ENCODE measurements at places on chromosomes 12 and 14.

DNA sequence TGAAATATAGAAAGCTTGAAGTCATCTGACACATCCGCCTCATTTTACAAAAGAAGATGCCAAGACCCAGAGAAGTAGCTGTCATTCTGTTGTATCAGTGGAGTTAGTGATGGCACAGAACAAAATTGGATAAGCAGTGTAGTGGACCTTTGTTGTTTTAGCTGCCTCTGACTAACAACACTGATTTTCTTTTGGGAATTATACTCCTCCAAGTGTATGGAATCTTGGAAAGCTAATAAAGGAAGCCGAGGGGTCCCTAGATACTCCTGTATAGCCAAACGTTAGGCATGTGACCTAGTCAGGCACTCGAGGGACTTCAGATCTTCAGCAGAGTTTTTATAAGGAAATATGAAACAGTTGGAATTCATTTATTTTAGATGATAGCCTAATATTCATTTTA is 94.5 kb downstream of the OTOGL start:
- H3K27me3 ChIP-seq, result no peaks in the 10 kb centered on the region
- H3K4me1 ChIP-seq, result no peaks in the 10 kb centered on the region
- no peak overlapping the region for H3K27ac ChIP-seq

- no peak overlapping the region for H3K4me3 ChIP-seq
- H3K27ac ChIP-seq, result no peak overlapping the region
- H3K27me3 ChIP-seq, result no peaks in the 10 kb centered on the region
- H3K36me3 ChIP-seq, result no peaks in the 10 kb centered on the region
- DNase-seq, result no peak
Observed at GRCh38 chr14:70380824-70381223, 21.3 kb upstream of the COX16 start.

GRCh38 chr12:125890366-125890905 is 825.2 kb downstream of the AACS start:
- H3K27ac ChIP-seq, result no peak overlapping the region
- H3K4me3 ChIP-seq, result no peak overlapping the region
- H3K4me1 ChIP-seq, result no peaks in the 10 kb centered on the region
- no peaks in the 10 kb centered on the region for H3K36me3 ChIP-seq

GRCh38 chr12:123119808-123120207 is 31.1 kb downstream of the PITPNM2 start:
- H3K27ac ChIP-seq, result no peak overlapping the region
- DNase-seq, result no peak
- H3K4me3 ChIP-seq, result no peak overlapping the region

GRCh38 chr12:52633383-52633782 is 15.0 kb upstream of the KRT73 start:
- H3K4me1 ChIP-seq, result peaks cover 33% of the 10 kb centered on the region
- no peaks in the 10 kb centered on the region for H3K36me3 ChIP-seq
- H3K4me3 ChIP-seq, result no peak overlapping the region
- no peak overlapping the region for H3K27ac ChIP-seq
- no peaks in the 10 kb centered on the region for H3K27me3 ChIP-seq

DNA sequence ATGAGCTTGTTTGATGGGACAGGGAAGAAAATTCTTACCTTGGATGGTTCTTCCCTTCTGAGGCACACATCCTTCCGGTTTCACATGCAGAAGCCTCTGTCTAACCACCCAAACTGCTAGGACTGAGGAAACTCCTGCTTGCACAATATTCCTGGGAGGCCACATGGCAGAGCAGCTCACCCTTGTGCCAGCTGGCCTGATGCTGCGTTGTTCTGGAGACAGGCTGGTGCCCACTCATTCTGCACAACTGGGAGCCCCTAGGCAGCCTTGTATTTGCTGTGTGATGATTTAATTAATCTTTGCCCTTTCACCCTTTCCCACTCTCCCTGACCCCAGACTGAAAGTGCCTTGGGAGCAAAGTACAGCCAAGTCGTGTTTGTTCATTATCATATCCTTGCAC is 130.8 kb downstream of the RTN1 start:
- no peaks in the 10 kb centered on the region for H3K4me1 ChIP-seq
- no peaks in the 10 kb centered on the region for H3K36me3 ChIP-seq
- H3K27ac ChIP-seq, result no peak overlapping the region
- no peak for DNase-seq
- no peaks in the 10 kb centered on the region for H3K27me3 ChIP-seq

- no peak overlapping the region for H3K27ac ChIP-seq
- peaks cover 5% of the 10 kb centered on the region for H3K4me1 ChIP-seq
- H3K27me3 ChIP-seq, result peaks cover 8% of the 10 kb centered on the region
- no peak for DNase-seq
- no peaks in the 10 kb centered on the region for H3K36me3 ChIP-seq
Observed at GRCh38 chr12:113445544-113446171, 23.5 kb downstream of the SDSL start.

DNA sequence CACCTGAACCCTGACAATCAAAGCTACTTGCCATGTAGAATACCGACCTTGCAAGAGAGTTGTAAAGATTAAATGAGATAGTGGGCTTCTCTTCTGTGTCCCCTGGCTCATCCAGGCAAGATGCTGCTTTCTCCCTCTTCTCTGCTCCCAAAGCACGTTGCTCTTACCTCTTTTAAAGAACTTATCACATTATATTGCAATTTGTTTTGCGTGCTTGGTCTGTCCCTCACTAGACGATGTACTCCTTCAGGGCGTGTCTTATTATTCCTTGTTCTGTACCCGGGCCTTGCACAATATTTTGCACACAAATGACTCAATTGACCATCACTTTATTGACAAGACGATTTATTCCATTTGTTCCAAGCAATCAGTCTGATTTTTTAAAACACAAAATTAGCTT is 3.3 kb downstream of the DCN start:
- H3K27me3 ChIP-seq, result no peaks in the 10 kb centered on the region
- H3K4me1 ChIP-seq, result no peaks in the 10 kb centered on the region
- no peaks in the 10 kb centered on the region for H3K36me3 ChIP-seq

DNA sequence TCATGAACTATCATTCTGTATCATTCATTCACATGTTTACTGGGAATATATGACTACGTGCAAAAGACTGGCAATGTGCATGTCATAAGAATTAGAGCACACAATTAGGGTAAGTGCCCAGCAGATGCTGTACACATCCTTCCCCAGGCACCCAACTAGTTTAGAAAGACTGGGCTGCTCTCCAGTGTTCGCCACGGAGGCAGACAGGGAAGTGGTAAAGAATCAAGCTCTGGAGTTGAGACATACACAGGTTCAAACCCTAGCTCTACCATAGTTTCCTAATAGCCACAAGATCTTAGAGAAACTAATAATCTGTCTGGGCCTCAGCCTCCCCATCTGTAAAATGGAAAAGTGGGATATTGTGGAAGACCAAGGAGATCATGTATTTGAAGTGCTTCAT is 6.8 kb downstream of the TMCC3 start:
- DNase-seq, result no peak
- no peaks in the 10 kb centered on the region for H3K36me3 ChIP-seq
- H3K27me3 ChIP-seq, result peaks cover 18% of the 10 kb centered on the region
- no peak overlapping the region for H3K4me3 ChIP-seq
- no peak overlapping the region for H3K27ac ChIP-seq

DNA sequence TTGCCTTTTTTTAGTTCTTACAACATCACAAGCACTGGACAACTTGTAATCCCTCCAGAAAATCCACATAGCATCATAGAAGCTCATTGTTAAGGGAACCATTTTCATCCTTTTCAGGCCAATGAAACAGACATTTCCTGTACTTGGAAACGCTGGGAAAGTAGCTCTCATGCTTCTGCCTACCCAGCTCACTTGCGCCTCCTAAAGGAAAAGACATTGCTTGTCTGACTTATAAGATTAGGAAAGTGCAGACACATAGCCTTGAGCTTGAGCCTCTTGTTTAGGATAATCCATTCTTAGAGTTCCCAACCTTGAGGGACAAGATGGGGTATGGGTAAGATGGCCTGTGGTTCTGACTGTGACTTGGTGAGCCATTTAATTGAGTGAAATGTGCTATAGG is 589.5 kb downstream of the NOVA1 start:
- no peak overlapping the region for H3K27ac ChIP-seq
- DNase-seq, result no peak
- H3K4me1 ChIP-seq, result no peaks in the 10 kb centered on the region
- no peaks in the 10 kb centered on the region for H3K27me3 ChIP-seq
- H3K36me3 ChIP-seq, result no peaks in the 10 kb centered on the region

- DNase-seq, result no peak
- H3K27me3 ChIP-seq, result peaks cover 4% of the 10 kb centered on the region
- H3K4me1 ChIP-seq, result no peaks in the 10 kb centered on the region
- H3K27ac ChIP-seq, result no peak overlapping the region
- no peaks in the 10 kb centered on the region for H3K36me3 ChIP-seq
Observed at GRCh38 chr14:89267163-89267562, 149.9 kb downstream of the FOXN3 start.

GRCh38 chr12:52045794-52046199 is 5.4 kb upstream of the NR4A1 start:
- peaks cover 9% of the 10 kb centered on the region for H3K4me1 ChIP-seq
- H3K27ac ChIP-seq, result no peak overlapping the region
- no peak for DNase-seq
- H3K4me3 ChIP-seq, result no peak overlapping the region
- no peaks in the 10 kb centered on the region for H3K27me3 ChIP-seq

- no peak overlapping the region for H3K4me3 ChIP-seq
- no peaks in the 10 kb centered on the region for H3K36me3 ChIP-seq
- no peak for DNase-seq
- peaks cover 10% of the 10 kb centered on the region for H3K4me1 ChIP-seq
- H3K27ac ChIP-seq, result no peak overlapping the region
Observed at GRCh38 chr14:75446447-75446846, 18.6 kb downstream of the JDP2 start.

DNA sequence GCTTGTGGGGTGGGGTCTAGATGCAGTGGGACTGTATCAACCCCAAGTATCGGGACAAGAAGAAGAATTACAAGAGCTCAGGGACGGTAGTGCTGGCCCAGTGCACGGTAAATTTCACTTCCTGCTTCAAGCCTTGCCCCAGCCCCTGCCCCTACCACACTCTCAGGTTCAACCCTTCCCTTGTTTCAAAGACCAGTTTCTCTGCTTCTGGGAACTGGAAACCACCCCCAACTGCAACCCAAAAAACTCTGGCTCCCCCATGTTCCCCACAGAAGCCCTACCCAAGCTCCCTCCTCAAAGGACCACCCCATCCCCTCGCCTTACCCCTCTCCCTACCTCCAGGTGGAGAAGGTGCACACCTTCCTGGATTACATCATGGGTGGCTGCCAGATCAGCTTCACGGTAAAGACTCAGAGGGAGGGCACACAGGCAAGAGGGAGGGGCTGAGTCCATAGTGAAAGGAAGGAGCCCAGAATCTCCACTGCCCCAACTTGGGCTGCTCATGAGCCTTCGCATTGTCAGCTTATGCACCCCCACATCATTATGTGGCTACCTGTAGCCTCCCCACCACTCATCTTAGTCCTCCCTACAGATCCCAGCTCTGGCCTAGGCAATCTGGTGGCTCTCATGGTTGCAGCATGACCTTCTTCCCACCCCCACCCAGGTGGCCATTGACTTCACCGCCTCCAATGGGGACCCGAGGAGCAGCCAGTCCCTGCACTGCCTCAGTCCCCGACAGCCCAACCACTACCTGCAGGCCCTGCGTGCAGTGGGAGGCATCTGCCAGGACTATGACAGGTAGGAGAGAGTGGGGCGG is 4.3 kb downstream of the CPNE6 start:
- peaks cover 18% of the 10 kb centered on the region for H3K4me1 ChIP-seq
- no peaks in the 10 kb centered on the region for H3K36me3 ChIP-seq
- no peaks in the 10 kb centered on the region for H3K27me3 ChIP-seq
- no peak overlapping the region for H3K27ac ChIP-seq
- no peak overlapping the region for H3K4me3 ChIP-seq

- H3K36me3 ChIP-seq, result no peaks in the 10 kb centered on the region
- no peak for DNase-seq
- H3K27ac ChIP-seq, result no peak overlapping the region
- no peaks in the 10 kb centered on the region for H3K4me1 ChIP-seq
- H3K4me3 ChIP-seq, result no peak overlapping the region
- no peaks in the 10 kb centered on the region for H3K27me3 ChIP-seq
Observed at GRCh38 chr14:101007004-101007614, 103.6 kb upstream of the RTL1 start.

DNA sequence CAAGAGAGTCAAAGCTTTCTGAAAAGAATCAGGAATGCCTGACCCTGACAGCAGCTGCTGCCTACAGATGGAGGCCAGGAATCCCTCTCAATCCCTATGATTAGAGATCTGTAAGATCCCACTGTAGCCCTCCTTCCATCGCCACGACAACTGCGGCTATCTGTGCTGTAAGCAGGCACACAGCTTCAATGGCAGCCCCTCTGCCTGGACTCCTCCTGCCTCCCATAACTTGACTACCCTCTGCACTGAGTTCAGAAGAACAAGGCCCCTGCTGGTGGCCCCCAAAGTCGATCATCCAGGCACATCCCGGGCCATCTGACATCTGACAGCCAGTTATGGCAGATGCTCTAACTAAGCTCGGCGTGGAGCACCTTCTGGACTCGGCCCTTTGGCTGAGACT is 2.9 kb downstream of the CLMN start:
- H3K27ac ChIP-seq, result no peak overlapping the region
- no peak overlapping the region for H3K4me3 ChIP-seq
- H3K4me1 ChIP-seq, result no peaks in the 10 kb centered on the region
- no peak for DNase-seq
- H3K27me3 ChIP-seq, result no peaks in the 10 kb centered on the region

GRCh38 chr12:132471011-132471857 is 18.7 kb upstream of the FBRSL1 start:
- peak overlapping the region; percentile 88 for H3K27ac ChIP-seq
- peak; percentile 50 for DNase-seq
- H3K36me3 ChIP-seq, result no peaks in the 10 kb centered on the region
- H3K4me3 ChIP-seq, result no peak overlapping the region
- H3K27me3 ChIP-seq, result no peaks in the 10 kb centered on the region
- peaks cover 6% of the 10 kb centered on the region for H3K4me1 ChIP-seq

- H3K27me3 ChIP-seq, result no peaks in the 10 kb centered on the region
- H3K36me3 ChIP-seq, result peaks cover 65% of the 10 kb centered on the region
- no peak overlapping the region for H3K4me3 ChIP-seq
Observed at GRCh38 chr12:50017641-50018040, 7.7 kb downstream of the RACGAP1 start.

DNA sequence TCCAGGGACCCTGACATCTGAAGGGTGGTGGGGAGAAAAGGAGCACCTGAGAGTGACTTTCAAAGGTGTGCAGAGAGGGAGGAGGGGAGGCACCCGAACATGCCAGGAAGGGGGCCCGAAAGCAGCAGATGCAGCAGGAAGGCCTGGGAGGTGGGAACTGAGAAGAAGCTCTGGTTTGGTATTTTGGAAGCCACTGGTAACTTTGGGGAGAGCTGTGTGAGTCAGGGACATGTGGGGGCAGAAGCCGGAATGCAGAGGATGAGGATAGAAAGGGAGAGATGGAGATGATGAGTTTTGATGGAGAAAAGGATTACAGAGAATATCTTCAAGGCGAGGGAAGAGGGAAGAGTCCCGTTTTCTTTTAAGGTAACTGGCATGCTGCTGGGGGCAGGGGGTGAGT is 50.1 kb downstream of the NRXN3 start:
- H3K36me3 ChIP-seq, result no peaks in the 10 kb centered on the region
- H3K4me3 ChIP-seq, result no peak overlapping the region
- H3K27ac ChIP-seq, result no peak overlapping the region
- H3K4me1 ChIP-seq, result no peaks in the 10 kb centered on the region
- H3K27me3 ChIP-seq, result no peaks in the 10 kb centered on the region

- no peaks in the 10 kb centered on the region for H3K4me1 ChIP-seq
- no peaks in the 10 kb centered on the region for H3K36me3 ChIP-seq
- no peak overlapping the region for H3K27ac ChIP-seq
- H3K27me3 ChIP-seq, result peaks cover 47% of the 10 kb centered on the region
- no peak overlapping the region for H3K4me3 ChIP-seq
Observed at GRCh38 chr12:130677957-130678558, 38.0 kb downstream of the RIMBP2 start.

- DNase-seq, result no peak
- H3K27ac ChIP-seq, result no peak overlapping the region
- H3K27me3 ChIP-seq, result peaks cover 32% of the 10 kb centered on the region
Observed at GRCh38 chr12:130425698-130426245, 88.1 kb downstream of the PIWIL1 start.

All from K562 (cell line).